ENCODE measurements at places on chromosomes 4 and X.

DNA sequence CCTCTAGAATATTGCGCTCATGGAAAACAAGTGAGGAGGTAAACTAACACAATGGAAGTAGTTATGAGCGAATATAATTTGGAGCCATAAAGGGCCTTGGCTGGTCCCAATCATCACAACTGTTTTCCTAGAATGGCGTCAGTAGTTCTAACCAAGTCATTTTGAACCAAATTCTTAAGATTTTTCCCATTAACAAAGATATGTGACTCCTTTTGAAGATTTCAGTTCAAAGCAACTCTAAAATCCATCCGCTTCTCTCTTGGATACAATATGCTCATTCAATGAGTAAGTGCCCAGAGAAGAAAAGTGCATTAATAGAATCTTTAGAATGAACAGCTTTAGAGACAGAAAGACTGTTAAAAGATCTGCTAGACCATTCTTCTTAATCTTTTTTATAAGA lies 19.6 kb upstream of the MYOZ2 start:
- DNase-seq: no peak

DNA sequence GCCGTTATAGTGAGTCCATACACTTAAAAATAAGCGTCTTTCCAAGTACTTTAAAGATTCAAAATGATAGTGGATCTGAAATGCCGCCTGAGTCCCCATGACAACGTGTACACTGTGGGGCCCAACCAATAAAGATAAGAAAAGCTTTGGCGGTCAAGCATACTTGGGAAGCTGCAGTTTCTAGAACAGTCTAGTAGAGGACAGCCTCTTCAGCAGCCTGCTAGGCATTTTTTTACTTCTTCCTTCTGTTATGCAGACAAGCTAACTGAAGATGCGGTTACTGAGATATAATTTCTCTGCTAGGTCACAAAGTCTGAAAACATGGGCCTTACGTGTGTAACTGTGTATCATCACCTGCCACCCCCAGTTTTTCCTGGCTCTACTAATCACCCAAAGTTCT lies 402 bp upstream of the UPRT start:
- no peak for DNase-seq

DNA sequence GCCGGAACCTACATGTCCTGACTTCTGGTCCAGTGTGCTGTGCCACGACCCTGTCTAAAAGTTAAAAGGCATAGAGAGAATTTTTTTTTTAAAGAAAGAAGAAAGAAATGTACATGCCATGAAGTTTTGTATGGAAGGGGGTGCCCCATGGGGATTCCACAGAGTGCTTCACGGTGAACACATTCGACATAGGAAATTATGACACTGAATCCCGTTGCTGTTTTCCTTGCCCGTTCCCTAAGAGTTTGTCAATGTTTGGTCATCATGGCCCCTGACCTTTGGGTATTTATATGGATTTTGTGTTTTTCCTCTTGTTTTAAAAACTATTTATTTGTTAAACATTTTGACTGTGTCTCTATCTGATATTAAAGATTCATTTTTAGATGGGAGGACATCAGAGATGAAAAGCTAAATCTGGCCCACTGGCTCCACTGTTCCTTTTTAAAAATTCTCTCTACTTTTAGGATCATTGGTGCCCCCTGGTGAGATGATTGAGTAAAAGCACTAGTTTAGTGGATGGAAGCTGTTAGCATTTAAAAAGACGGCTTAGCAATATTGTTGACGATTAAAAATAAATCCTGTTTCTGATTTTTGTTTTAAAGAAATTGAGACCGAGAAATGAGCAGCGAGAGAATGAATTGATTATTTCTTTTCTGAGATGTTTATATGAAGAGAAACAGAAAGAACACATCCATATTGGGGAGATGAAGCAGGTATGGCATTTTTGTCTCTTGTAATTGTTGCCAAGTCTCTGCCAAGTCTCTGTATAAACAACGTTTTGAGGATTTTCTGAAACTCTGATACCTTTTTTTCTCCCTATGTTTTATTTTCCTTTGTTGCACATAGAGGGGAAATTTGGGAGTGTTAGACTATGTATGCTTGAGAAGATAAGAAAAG lies 75.0 kb downstream of the PTTG2 start:
- no peak for DNase-seq

DNA sequence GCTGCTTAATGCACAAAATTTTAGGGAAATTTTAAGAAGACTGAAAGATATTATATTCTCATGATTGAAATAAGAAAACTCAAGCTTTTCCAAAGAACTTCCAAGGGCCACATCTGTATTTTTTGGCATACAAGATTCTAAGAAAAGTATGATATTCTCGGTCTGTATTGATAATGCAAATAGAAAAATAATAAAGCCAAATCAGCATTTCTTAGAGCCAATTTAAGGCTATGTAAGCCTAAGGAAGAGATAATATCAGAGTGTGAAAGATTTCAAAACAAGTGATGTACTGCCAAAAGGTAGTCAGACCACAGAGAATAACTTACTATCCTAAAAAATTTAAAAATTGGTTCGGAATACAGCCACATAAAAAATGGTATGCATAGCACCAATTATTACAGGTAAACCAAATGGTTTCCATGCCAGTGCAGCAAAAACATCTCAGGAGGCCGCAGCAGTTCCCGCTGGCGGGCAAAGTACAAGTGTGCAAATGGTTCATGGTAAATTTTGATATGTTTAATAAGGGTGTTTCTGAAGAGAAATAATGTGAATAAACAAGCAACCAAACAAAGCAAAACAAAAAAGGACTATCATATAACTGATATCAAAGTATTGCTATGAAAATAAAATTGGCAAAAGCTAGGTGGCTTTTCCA lies 35.2 kb upstream of the NAP1L5 start:
- DNase-seq: no peak

DNA sequence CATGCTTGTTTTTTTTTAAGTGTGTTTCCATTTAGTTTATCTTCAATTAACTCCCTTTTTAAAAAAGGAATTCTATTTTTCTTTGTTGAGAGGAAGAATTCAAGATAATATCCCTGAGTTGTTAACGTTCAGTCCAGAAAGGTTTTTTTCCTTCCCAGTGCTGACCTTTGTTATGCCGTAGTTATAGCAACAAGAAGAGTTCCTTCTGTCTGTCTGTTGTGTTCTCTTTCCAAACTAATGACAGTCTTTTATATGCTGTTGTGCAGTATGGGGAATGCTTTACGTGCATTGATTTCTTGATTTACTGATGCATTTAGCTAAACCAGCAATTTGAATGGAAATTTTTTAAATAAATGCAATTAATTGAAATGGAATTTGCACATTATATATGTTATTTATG lies 6.6 kb upstream of the CXXC4 start:
- no peak for DNase-seq

DNA sequence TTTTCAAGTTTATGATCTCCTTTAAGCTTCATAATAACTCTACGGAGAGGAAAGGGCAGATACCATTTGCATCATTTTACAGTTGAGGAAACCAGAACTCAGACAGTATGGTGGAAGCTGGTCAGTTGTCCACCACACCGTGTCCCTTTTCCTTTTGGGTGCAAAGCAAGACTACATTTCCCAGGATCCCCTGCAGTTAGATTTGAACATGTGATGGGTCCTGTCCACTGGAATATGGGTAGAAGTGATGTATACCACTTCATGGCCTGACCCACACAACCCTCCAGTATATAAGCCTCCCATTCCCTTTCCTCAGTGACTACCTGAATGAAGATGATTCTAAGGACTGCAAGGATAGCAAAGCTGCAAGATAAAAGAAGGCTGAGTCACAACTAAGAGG lies 74.7 kb downstream of the BEND2 start:
- DNase-seq: no peak

DNA sequence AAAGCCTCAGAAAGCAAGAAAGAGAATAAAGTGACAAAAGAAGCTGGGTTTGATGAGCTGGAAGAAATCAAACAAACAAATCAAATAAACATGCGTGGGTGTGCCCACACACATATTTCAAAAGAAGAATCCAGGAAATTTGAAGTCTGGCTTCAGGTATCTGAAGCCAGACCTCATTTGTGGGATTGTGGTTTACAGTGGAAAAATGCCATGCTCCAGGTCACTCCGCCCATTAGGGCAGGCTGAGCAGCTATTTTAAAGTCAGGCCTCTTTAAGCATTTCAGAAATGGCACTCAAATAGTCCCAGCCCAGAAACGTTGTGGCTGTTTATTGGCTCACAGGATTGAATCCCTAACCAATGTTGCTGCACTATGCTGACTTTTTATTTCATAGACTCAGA lies 226.1 kb upstream of the F9 start:
- no peak for DNase-seq

- DNase-seq: no peak
These were observed 15.1 kb downstream of the SLC2A9 start for GRCh38 chr4:10006231-10006600.

GRCh38 chr4:6873291-6873690 lies 36.3 kb upstream of the TBC1D14 start:
- no peak for DNase-seq

- DNase-seq: no peak
These were observed 102.9 kb upstream of the SLC34A2 start for GRCh38 chr4:25552580-25553271.

- no peak for DNase-seq
These were observed 16.5 kb upstream of the ENPP6 start for GRCh38 chr4:184234155-184234554.

GRCh38 chr4:27276307-27277073 lies 415.8 kb downstream of the STIM2 start:
- no peak for DNase-seq

DNA sequence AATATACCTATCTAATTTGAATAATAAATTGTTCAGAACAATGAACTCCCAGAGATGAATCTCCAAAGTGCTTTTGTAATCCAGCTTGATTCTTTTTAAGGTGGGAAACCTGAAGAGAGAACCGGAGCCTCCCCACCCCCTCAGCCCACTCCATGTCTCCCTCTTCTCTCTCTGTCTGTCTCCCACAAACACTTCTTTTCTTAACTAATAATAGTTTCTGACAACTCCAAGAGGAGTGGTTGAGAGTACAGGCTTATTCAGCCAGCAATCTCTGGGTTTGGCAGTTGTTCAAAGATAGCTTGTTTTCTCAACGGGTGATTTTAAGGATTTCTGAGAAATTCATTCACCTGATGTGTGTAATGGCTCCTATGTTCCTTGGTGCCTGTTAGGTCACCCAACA lies 23.4 kb downstream of the PPP4R3C start:
- no peak for DNase-seq

DNA sequence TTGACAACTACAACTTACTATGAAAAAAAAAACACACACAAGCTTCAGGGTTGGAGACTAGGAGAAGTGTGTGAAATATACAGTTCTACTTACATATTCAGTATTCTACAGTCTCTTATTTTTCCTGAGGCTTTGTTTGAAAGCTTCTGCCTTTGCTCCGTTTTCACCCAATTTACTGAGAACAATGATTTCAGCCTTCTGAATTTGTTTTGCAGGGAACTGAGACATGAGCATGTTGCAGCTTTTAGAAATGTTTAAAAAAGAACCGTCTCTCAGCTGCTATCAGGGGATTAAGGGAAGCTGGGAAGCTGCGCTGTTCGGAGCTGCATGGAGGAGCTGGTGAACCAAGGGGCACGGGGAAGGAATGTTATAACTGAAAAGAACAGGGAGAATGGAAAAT lies 85.7 kb downstream of the QDPR start:
- DNase-seq: no peak

GRCh38 chr4:30768277-30768676 lies 48.1 kb downstream of the PCDH7 start:
- DNase-seq: no peak

DNA sequence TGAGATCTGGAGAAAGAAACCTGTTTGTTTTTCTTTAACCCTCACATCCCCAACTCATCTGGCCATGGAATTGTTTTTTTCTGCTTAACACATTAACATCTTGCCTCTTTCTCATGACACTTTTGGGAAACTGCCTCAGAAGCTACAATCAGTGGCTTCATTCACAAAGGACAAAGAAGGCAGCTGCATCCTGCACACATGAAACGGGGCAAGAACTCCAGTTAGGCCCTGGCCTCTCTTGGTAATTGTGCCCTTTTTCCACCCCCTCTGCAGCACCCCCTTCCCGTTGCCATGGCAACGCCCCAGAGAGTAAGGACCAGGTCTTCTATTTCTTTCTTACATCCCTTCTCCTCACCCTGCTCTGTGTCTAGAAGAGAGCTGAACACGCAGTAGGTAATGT lies 103.4 kb downstream of the PDGFRA start:
- no peak for DNase-seq

DNA sequence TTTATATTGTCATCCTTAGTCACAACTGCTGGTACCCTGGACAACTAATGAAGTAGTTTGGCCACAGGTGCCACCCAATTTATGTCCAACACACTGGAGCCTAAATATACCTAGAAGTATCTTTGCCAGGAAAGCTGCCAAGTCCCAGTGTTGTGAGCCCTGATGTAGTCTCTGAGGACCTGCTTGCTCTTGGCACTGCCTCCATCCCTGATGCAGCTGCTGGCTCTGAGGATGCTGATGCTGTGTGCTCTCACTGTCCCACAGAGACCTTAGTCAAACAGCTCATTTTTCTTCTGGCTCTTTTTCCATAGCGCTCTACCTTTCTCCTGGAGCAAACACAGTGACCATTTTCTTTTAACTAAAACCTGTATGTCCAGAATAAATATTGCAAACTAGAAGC lies 1535.4 kb upstream of the ADGRL3 start:
- DNase-seq: no peak

GRCh38 chrX:74506317-74507115 lies 85.2 kb downstream of the SLC16A2 start:
- DNase-seq: no peak

DNA sequence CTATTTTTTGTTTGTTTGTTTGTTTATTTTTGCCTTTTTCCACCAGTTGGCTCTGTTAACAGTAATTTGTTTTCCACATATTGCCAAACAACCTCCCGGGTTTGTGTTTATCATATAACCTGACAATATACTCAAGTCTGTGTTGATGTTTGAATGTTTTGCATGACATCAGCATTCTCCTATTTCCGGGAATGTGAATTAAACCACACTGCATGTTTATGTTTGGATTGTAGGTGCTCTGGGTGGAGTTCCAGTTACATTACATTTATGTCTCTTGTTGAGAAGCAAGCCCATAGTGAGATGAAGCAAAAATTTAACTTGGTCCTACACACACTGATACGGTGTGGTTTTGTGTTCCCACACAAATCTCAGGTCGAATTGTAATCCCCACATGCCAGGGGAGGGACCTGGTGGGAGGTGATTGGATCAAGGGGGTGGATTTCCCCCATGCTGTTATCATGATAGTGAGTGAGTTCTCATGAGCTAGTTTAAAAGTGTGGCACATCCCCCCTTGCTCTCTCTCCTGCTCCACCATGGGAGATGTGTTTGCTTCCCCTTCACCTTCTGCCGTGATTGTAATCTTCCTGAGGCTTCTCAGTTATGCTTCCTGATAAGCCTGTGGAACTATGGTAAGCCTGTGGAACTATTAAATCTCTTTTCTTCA lies 54.4 kb upstream of the CLNK start:
- DNase-seq: no peak

GRCh38 chrX:110853610-110854009 lies 58.0 kb upstream of the CHRDL1 start:
- no peak for DNase-seq

GRCh38 chr4:32196950-32197688 lies 1477.0 kb downstream of the PCDH7 start:
- DNase-seq: peak; percentile 6

DNA sequence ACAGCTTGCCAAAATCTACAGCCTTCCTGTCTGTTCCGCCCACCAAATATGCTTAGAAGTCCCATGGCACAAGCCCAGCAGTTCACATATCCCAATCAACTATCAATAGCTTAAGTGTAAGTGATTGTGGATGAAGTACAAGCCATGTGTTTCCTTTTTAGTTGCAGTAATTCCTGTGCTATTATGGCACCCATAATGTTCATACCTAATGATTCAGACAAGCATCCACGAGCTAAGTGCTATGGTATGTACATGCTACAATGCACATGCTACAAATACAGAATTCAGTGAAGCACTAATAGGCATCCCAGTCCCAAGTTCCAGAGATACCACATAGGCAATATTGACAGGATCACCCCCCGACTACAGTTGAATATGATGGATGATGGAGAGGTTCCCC lies 94.5 kb downstream of the PCDH19 start:
- no peak for DNase-seq

All from right renal cortex interstitium (tissue), 3 donors.